Upper lobe of left lung (tissue), 6 donors: ENCODE measurements at places on chromosomes 2 and 18. TPM values are rescaled to one million over a fixed set of nuclear protein-coding genes. Genes with fewer than 3 reads are reported as not detected.

Gene LOXHD1
- 7.3 TPM for total RNA-seq

Gene CCDC148
- total RNA-seq = 3.0 TPM

Gene EPHA4
- total RNA-seq = 22.4 TPM

Gene ABCG8
- total RNA-seq = 0.10 TPM

Gene BUB1
- 3.6 TPM for total RNA-seq

Gene L3MBTL4
- 23.0 TPM for total RNA-seq

Gene HOXD8
- total RNA-seq = 0.61 TPM

Gene IGFBP5
- 41.9 TPM for total RNA-seq

DNA sequence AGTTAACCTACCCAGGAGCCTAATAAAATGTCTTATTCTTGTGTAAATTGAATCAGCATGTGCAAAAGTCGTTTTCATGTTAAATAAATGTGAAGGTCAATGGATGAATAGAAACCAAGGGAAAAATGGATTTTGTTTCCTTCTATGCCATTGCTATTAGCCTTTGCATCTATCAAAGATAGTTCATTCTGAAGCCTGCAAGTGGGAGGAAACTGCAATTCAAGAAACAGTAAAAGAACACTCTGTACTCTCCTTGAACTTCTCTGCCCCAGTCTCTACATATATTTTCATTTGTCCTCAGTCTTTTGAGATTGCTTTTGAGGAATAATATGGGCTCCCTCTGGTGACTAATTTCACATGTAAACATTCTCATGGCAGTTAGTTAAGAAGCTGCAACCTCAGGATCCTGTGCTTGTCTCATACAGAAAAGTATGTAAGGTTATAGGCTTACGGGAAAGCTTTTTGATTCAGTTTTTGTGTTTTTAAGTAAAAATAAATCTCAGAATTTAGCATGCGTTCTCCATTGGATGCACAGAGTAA is 1590.0 kb upstream of the LRRTM1 start:
- DNase-seq = no peak

DNA sequence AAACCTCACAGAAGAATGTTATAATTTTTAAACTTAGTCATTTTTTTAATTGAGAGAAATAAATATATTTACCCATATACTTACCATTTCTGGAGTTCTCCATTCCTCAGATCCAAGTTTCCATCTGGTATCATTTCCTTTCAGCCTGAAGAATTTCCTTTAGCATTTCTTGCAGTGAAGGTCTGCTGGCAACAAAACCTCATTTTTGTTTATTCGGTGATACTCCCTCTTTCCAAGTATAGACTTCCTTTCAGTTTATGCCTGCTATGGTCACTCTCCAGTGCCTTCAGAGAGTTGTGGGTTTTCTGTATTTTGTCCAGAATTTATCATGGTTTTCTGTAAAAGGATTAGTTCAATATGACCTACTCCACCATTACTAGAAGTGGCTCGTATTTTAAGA is 17.0 kb downstream of the WDPCP start:
- no peak for DNase-seq

DNA sequence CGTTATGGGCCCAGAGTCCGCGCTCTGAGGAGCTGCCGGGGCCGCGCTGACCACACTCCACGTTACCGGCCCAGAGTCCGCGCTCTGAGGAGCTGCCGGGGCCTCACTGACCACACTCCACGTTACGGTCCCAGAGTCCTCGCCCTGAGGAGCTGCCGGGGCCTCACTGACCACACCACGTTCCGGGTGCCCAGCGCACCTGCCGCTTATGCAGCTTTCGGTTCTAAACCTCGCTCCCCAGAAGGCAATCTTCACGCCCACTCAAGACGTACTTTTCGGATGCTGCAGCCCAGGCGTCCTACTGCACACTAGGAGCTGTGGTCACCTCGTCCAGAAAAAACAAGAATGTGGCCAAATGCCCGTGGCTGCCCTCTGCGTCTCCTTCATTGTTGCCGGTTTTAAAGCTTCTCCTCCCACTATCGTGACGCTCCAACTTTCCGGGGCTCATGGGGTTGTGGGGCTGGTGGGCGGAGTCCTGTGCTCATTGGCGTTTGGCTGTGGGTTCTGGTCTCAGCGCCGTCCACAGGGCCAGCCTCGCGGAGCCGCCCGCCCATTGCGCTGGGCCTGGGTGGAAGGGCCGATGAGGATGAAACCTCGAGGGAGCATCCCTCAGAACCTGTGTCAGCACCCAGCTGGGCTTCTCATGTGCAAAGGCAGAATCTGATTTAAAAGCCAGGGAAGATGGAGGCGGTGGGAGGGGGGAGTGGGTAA is 11.9 kb downstream of the KCNG2 start:
- DNase-seq = no peak

GRCh38 chr2:27915191-27915590 is 24.7 kb downstream of the BABAM2 start:
- no peak for DNase-seq

DNA sequence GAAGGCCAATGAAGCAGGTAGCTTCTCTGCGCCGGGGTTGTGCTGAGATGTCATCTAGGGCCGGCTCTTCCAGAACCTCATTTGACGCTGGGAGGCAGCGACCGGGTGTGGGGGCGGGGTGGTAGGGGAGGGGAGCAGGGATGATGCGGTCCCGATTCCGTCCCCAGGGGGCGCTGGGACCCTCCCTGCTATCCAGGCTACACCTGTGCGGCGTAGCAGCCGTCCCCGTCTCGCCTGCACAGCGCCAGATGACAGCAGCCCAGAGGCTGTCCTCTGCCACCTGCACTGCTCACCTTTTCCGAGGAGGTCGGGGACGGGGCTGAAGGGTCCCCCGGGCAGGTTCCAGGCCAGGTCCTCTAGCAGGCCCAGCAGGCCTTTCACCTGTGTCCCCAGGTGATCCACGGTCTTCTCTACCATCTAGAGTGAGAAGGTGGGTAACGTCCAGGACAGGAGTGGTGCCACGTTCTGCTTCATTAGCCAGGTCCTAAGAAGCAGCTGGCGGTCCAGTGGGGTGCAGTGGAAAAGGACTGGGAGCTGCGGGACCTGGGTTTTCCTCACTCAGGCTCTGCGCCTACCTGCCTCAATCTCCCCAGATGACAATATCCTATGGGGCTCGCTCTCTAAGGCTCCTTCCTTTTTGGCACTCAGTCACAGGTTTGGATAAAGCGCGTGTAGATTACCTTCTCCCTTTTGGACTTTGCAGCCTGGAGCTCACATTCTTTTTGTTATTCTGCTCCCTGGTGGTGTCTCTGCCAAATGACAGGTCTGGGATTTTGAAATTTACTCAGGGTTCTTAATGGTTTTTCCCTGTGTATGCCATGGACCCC is 56.0 kb upstream of the RAB6C start:
- DNase-seq = no peak

DNA sequence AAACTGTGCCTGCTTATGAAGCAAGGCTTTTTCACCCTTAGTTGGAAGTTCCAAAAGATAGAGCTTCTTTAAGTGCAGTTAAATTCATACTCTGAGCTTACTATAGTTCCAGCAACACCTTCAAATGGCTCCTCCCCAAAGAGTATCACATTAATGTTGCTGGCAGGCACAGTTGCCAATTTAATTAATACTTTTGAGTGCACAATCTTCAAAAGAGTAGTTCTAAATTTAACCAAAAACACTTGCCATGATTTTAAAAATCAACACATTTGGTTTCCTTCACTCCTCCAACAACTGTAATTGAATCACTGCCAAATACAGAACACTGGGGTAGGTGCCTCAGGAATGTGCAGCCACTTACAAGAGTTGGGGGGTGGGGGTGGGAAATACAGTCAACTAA is 150.6 kb upstream of the UBE2E3 start:
- DNase-seq = no peak

DNA sequence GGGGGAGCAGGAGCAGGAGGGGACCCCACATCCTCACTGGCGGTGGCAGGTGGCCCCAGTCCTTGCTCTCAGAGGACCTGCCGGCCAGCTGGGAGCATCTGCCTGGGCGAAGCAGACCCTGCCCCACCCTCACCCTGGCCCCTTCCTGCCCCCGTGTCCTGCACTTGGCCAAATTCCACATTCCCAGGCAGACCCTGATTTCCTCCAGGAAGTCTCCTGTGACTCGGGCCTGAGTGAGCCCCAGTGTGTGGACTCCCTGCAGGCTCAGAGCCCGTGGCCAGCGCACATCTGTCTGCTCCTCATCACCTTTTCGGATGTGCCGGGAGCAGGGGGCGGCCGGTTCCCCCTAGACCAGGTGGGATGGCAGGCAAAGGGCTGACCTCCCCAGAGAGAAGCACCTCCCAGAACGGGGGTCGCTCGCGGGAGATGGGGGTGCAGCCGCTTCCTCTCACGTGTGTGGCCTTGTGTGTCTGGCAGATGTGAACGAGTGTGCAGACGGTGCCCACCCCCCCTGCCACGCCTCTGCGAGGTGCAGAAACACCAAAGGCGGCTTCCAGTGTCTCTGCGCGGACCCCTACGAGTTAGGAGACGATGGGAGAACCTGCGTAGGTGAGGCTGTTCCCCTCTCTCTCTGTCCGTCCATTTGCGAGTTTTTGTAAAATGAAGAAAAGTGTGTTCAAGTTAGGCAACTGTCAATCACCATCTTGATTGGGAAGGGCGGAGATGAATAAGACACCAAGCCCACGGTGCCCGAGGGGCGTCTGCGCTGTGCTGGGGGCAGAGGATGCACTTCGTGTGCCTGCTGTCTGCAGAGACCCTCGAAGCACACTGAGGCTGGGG is 90.4 kb downstream of the TPO start:
- DNase-seq = no peak

DNA sequence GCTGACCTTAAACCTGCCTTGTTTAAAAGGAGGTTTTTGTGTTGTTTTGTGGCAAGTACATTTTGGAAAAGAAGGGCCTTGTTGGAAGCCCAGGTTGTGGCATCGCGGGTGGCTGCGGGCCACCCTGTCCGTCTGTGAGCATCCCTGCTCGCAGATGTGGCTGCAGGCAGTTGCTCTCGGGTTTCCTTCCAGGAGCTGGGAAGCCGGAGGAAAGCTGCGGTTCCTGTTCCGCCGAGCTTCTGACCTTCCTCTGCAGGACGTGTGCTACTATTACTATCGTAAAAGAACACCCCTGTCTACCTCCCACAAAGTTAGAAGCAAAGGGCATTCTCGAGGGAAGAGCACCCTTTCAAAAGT is 766 bp downstream of the MFF start:
- DNase-seq = peak; percentile 44

- DNase-seq = no peak
Observed at GRCh38 chr2:24011250-24012104, 1.6 kb downstream of the MFSD2B start.

GRCh38 chr2:238689871-238690389 is 158.0 kb upstream of the TWIST2 start:
- no peak for DNase-seq

DNA sequence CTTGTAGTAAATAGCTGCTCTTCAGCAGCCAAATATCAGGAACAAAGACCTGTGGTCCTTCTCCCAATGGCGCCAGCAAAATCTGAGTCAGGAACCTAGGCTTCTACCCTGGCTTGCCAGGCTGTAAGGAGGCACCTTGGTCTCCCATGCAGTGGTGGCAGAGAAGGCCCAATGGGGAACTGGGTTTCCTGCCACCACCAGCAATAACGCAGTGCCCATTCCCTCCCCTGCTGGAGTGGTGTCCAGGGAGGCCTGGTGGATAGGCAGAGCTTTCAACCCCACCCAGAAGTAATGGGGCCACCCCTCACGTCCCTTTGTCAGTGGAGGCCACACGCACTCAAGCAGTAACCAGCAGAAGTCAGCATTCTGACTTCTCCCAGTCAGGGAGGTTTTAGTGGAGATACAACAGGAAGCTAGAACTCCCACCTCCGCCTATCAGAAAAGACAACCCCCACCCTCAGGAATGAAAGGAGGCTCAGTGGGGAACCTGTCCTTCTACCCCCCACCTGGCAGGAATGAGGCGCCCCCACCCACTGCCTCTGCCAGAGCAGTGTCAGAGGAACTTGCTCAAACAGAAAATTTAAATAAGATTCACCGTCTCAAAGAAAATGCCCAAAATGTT is 132.4 kb downstream of the COPS8 start:
- no peak for DNase-seq

GRCh38 chr2:31049264-31049663 is 89.0 kb downstream of the GALNT14 start:
- DNase-seq = no peak

- DNase-seq = no peak
Observed at GRCh38 chr2:54275541-54275940, 19.5 kb upstream of the TSPYL6 start.

DNA sequence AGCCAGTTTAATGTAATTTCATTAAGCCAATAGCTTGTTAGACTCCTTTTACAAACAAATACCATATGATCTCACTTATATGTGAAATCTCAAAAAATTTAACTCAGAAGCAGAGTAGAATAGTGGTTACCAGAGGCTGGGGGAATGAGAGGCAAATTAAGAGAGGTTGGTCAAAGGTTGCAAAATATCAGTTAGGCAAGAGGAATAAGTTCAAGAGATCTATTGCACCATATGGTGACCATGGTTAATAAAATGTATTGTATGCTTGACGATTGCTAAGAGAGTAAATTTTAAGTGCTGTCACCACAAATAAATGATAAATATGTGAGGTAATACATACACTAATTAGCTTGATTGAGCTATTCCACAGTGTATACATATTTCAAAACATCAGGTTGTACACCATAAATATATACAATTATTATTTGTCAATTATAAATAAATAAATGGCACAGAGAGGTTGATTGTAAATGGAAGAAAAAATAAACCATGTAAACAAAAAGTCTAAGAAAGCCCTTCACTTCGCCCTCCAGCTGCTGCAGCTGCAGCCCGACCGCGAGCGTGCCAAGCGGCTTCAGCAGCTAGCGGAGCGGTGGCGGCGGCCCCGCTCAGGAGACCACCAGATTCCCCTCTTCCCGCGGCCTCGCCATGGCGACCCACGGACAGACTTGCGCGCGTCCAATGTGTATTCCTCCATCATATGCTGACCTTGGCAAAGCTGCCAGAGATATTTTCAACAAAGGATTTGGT is 23.0 kb upstream of the ACTR2 start:
- DNase-seq = peak; percentile 86

- DNase-seq = no peak
Observed at GRCh38 chr2:78245394-78246135, 723.4 kb upstream of the LRRTM4 start.

- no peak for DNase-seq
Observed at GRCh38 chr2:230991598-230991997, 4.3 kb upstream of the SPATA3 start.

- DNase-seq = no peak
Observed at GRCh38 chr2:109123586-109124201, 5.3 kb upstream of the SH3RF3 start.

DNA sequence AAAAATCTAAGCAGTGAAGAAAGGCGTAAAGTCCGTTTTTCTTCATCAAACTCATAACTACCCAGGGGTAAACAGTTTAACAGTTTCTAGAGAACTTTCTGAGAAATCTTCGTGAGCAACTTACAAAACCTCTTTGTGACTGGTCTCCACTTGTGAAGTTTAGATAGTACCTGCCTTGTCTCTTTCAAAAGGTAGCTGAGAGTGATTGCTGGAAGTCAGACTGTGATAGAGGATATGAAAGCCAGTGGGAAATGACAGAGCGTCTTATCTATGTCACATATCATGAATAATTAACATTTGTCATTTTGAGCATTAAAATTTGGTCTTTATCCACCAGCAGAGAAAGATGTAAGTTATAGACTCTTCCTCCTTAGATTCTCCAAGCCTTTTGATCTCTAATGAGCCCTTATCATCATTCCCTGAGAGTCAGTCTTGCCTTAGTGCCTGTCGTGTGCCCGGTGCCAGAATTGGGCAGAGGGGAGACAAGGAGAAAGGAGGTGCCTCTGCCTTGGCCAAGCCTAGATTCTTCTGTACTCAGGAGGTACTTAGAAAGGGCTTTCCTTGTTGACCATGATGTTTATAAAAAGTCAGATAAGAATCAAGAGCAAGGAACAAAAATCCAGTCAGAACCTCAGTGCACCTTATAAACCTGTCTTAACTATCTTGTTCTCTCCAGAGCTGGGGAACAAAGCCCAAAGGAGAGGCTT is 205.1 kb upstream of the EPAS1 start:
- no peak for DNase-seq
